Thymus (tissue), 14 donors: ENCODE measurements at places on chromosomes 7 and 10. TPM values are rescaled to one million over a fixed set of nuclear protein-coding genes. Genes with fewer than 3 reads are reported as not detected.

- no peak for DNase-seq
Measured at GRCh38 chr10:72315054-72315453, 39.7 kb downstream of the DNAJB12 start.

DNA sequence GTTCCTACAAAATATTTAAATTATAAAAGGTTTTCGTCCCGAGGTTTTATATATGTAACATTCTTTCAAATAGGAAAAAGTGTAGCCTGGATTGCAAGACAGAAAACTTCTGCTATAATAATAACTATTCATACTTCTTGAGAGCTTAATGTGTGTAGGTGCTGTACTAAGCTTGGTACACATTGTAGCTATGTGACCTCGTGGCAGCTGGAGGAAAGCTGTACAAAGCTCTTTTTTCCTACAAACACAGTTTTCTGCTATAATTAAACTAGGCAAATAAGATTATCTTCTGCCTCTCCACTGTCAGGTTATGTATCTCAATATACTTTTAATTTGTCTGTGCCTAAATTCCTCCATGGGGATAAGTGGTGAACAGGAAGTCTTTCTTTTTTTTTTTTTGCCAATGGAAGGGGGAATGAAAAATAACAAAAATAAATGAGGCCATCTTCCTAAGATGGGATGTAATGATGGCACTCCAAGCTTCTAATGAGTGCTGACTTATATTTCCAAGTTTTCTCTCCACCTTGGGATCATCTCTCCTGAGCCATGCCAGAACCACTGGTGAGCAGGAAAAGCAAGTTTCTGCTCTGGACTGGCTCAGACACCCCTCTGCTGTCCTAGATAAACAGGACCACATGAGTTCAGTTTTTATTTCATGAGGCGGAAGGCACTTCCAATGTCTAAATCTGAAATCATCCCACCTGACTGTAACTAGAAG, 9.9 kb downstream of the SGMS1 start:
- no peak for DNase-seq

DNA sequence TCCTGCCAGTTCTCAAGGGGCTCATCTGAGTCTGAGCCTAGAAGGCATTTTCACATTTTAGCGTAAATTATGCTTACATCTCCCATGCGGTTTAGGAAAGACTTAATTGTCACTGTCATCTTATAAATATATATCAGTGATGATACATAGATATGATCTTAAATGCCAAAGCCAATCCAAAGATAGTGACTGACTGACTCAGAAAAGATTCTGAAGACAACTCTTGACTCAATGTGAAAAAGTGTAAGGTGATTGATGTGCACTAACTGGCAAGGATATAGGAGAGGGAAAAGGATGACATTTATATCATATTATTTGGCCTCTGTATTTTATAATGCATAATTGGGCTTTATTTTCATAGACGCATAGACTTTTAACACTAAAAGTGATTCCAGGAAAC, 84.9 kb upstream of the LRRN3 start:
- no peak for DNase-seq

GRCh38 chr7:74095135-74095534, 11.5 kb downstream of the LIMK1 start:
- no peak for DNase-seq

- DNase-seq: no peak
Measured at GRCh38 chr10:67622984-67623383, 73.0 kb downstream of the CTNNA3 start.

DNA sequence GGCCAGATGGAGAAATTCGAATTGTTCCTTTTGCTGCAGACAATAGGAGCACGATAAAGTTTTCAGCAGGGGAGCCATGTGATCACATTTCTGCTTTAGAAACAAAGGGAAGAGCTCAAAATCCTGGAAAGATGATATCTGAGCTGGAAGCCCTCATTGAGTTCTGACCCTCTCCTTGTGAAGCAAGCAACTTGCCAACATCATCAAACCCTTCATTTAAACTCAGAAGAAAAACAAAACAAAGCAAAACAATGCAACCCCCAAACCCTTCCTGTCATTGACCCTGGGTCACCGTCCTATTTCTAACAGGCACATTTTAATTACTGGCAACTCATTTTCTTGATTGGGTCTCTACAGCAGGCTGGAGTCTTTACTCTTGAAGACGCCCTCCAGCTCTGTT, 198.3 kb upstream of the ZNF32 start:
- no peak for DNase-seq

MYPN gene
- 0.19 TPM for total RNA-seq

SFRP5 gene
- total RNA-seq: 2.4 TPM

SFRP4 gene
- total RNA-seq: 0.80 TPM

TFAM gene
- 69.9 TPM for total RNA-seq
